ENCODE measurements at places on chromosomes 2 and 18. TPM values are rescaled to one million over a fixed set of nuclear protein-coding genes. Genes with fewer than 3 reads are reported as not detected.

The KCNG3 gene
- total RNA-seq, result 0.12 TPM

The SUMO1 gene
- total RNA-seq, result 93.6 TPM

The CCDC68 gene
- total RNA-seq, result 9.8 TPM

The C2orf80 gene
- not detected for total RNA-seq

DNA sequence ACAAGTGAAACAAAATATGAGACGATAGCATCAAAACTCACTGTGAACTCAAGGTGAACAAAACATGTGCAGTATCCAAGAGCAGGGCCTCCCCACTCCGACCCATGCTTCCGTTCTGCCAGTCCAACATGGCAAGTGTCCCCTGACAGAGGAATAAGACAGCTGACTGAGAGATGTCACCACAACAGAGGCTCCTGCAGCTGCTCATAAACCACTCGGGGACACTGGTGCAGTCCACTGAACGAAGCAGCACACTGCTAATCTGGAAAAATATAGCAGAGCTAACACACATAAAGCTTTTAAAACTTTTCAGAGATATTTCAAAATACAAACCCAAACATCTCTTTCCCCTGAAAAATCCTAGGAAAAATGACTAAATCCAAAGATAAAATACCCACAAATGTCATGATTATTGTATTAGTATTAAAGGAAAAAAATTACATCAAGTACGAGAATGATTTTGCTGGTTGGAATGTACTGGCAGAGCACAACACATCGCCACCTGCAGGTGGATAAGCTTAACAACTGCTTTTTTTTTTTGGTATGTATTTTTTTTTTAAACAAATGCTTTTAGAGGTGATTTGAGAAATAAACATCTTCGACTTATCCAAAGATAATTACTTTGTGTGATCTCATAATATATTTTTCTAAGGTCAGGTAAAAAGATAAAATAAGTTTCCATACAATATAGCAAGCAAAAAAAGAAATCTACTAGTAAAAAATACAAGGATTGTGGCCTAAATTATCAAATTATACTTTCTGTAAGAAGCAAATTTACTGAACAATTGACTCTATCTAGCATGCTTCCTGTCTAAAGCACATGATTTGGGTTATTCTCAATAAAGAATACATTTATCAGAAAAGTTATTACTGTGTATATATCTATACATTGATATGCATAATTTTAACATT, 18.6 kb downstream of the THADA start:
- no peak for DNase-seq

- no peak for DNase-seq
These were observed 10.1 kb upstream of the GRHL1 start for GRCh38 chr2:9941196-9941995.

DNA sequence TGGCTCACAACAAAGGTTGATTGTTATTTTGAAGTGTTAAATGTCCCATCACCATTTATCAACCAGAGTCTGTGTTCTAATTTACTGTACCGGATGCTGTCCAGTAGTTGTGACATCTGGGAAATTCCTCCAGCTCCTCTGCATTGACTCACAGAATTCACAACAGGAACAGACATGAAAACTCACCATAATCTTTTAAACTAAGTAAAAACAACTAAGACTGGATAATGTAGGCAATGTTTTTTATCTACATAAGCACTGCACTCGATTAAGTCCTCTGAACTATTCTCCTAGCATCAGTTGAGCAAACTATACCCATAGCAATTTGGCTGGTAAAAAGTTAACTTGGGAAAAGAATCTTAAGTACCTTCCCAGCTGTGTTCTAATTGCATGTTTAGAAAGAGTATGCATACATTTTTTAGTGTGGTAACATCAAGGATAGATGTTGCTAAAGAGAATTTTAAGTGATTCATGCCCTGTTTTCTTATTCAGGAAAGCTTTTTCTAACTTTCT, 42.9 kb upstream of the MYO1B start:
- DNase-seq, result no peak

DNA sequence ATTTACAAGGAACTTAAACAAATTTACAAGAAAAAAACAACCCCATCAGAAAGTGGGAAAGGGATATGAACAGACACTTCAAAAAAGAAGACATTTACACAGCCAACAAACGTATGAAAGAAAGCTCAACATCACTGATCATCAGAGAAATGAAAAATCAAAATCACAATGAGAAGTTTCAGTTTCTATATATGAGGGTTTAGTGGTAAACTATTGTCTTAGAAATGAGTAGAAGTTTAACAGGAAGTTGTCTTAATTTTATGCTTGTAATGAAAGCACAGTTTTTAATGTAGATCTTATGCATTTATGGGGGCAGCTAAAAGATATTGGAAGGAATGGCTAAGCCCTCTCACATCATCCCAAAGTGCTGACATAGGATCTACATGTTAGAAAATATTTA, 325.4 kb downstream of the ERBB4 start:
- no peak for DNase-seq

DNA sequence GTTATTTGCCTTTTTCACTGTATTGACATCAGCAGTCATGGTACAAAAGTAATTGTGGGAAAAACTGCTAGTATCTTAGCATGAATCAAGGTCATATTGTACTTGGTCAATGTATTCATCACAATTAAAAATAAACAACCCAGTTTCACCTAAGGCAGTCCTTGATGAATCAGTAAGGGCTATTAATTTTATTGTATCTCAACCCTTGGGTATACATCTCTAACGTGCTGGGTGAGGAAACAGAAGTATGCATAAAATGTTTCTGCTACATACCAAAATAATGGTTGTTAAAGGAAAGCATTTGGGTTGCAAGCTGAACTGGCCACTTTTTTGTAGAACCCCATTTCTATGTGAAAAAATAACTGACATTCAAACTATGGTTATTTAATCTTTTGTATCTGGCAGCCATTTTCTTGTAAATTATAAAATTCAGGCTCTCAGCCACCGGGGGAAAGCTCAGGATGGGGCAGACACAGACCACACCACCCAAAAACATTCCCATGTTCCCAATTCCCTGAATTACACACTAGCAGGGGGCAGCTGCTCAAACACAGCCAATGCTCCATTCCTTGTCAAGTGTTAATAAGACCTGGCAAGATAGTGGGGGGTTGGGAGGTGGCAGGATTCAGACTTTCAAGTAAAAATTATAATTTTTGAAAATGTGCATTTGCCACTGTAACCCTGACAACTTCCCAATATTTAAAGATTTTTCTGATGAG, 49.3 kb downstream of the OLA1 start:
- no peak for DNase-seq

- DNase-seq, result no peak
These were observed 33.4 kb downstream of the VAPA start for GRCh38 chr18:9947248-9947647.

GRCh38 chr2:181104512-181105115, 124.2 kb downstream of the UBE2E3 start:
- DNase-seq, result peak; percentile 13

All from mucosa of gallbladder (tissue), 1 donor.